IMR-90 (cell line): ENCODE measurements at places on chromosomes 5 and 9. TPM values are rescaled to one million over a fixed set of nuclear protein-coding genes. Genes with fewer than 3 reads are reported as not detected.

The ARAP3 gene
- 1.4 and 2.2 TPM in 2 replicates for total RNA-seq

The GHR gene
- 1.1 TPM in 2 replicates for total RNA-seq

GRCh38 chr9:137721479-137721878 is 102.7 kb downstream of the EHMT1 start:
- 0 out of 2 replicates have a peak, but pooled peaks cover 2% of the 10 kb centered on the region for H3K4me1 ChIP-seq
- no peak for DNase-seq
- no peak overlapping the region for H3K27ac ChIP-seq

DNA sequence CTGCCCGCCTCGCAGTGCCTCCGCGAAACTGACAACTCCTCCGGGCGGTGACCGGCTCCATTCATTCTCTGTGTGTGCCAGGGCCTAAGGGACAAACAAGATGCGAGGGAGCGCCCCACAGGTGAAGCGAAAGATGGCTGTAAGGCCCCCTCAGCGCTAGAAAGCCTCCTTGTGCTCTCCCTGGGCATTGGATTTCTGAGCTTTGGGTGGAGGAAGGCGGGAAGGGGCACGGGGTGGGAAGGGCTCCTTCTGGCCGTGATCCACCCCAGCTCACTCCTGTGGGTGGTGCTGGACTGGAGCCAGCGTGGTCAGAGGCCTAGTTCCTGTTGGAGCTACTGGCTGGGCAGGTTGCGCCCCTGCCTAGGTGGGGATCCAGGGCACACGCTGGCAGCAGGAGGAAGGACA is 943 bp downstream of the GALNT12 start:
- no peak overlapping the region for H3K27ac ChIP-seq
- peaks cover 22% of the 10 kb centered on the region for H3K4me1 ChIP-seq
- peak overlapping the region; percentile 70 for H3K4me3 ChIP-seq
- no peak for DNase-seq
- no peaks in the 10 kb centered on the region for H3K36me3 ChIP-seq

The FAM200C gene
- 6.3 and 6.7 TPM in 2 replicates for total RNA-seq

The C1QTNF3 gene
- 0.28 and 1.4 TPM in 2 replicates for total RNA-seq

DNA sequence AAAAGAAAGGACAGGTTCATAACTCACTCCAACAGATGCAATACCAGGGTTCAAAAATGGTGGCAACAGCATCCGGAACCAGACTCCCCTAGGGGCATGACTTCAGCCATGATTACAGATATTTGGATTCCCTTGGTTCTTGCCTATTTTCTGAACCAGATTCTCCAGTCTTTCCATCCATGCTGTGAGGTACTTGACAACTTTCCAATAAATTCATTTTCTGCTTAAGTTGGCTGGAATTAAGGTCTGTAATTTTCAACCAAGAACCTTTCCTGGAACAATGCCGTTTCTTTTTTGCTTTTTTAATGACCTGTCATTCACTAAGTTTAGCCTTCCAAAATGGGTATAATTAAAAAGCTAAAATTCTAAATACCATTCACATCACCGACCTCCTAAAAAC is 52.2 kb downstream of the SCAI start:
- H3K36me3 ChIP-seq = peaks cover 2% of the 10 kb centered on the region; the same call in 1 of the 2 replicates
- H3K4me3 ChIP-seq = no peak overlapping the region
- H3K4me1 ChIP-seq = no peaks in the 10 kb centered on the region
- DNase-seq = no peak
- H3K27ac ChIP-seq = no peak overlapping the region

DNA sequence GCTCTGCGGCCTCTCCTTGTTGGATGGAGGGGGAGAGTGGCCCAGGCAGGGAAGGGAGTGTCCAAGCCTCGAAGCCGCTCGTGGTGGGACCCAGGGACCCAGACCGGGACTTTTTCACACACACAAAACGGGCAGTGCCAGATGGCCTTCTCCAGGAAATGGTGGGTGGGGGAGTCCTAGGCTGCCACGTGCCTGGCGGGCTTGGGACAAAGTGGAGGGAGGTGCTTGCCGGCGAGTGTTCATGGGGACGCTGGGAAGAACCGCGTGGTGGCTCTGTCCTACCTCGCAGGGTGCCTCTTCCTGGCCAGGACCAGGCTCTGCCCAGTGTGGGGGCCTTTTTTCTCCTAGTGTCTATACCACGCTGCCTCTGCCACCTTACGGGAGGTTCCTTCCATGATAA is 155.0 kb upstream of the COL5A1 start:
- H3K27me3 ChIP-seq = peaks cover 5% of the 10 kb centered on the region
- no peaks in the 10 kb centered on the region for H3K36me3 ChIP-seq
- DNase-seq = no peak
- no peak overlapping the region for H3K4me3 ChIP-seq
- H3K4me1 ChIP-seq = peaks cover 2% of the 10 kb centered on the region; the same call in 1 of the 2 replicates
- no peak overlapping the region for H3K27ac ChIP-seq

- peak overlapping the region; percentile 49; the same call in 1 of the 2 replicates for H3K27ac ChIP-seq
- H3K36me3 ChIP-seq = peaks cover 69% of the 10 kb centered on the region
- H3K4me1 ChIP-seq = peaks cover 5% of the 10 kb centered on the region; the same call in 1 of the 2 replicates
- no peak for DNase-seq
These were observed 66.4 kb downstream of the ELL2 start for GRCh38 chr5:95895251-95895650.
